ENCODE measurements at places on chromosomes 4 and X.

DNA sequence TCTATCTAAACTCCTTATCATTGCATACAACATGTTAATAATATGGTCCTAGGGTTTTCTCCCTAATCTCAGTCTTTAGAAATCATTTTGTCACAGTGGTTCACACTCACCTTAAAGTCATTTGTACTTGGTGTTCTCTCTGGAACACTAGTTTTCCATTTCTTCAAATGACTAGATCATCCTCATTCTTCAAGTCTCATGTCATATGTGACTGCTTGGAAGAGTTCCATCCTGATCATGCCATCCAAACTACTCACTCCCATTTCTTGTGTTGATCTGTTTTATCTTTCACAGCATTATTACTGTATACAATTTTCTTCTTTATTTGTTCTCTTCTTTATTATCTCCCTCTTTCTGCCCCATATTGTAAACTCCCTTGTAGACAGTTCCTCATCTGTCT, 66.5 kb downstream of the HTR2C start:
- no peak for DNase-seq

DNA sequence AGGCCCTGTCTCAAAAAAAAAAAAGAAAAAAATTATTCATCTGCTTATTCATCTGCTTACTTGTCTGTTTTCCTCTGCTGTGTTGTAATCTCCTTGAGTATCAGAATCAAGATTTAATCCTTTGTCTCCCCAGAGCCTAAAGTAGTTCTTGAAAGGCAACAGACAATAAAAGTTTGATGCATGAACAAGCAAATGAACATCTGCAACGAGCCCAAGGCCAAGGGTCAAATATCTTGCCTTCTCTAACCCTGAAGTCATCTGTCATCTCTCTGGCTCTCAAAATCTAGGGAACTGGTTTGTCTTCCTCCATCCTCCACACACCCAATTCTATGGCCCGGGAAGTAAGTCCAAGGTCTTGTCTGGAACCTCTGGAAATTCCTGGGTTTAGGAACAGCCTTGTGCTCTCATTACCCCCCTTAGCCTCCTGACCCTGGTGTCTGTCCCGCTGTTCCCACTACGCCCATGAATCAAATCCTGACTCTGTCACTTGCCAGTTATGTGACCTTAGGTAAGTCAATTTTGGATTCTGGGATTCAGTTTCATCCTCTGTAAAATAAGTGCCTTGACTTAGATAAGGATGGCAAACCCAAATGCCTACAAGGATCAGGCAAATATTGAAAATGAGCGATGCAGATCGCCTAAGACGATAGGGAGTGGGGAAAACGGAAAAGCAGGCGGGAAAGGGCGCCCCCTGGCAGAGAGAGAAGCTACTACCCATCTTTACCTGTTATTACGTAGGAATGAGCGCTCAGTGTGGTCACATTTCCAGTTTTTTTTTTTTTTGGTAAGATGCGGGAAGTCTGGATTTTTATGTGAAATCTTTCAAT, 102.7 kb upstream of the DHX15 start:
- no peak for DNase-seq

GRCh38 chr4:17092736-17093437, 194.4 kb upstream of the LDB2 start:
- DNase-seq = no peak

GRCh38 chr4:53322696-53323095, 43.2 kb downstream of the SCFD2 start:
- no peak for DNase-seq

- no peak for DNase-seq
These were observed 30.0 kb downstream of the WDR1 start for GRCh38 chr4:10086506-10087120.

GRCh38 chrX:13688384-13688957, 457 bp upstream of the RAB9A start:
- DNase-seq = no peak

DNA sequence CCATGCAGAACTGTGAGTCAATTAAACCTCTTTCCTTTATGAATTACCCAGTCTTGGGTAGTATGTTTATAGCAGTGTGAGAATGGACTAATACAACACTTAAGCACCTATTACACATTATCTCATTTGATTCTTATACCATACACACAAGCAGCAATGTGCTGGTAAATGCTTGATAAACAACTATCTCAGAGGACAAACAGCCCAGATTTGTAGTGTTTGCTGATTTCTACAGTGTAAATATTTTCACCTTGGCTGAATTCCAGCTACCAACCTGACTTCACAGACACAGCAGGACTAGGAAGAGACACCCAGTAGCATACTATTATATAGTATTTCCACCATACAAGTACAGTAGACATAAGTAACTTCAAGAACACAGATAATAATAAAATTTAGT, 406.5 kb upstream of the CNKSR2 start:
- DNase-seq = no peak

GRCh38 chr4:66636349-66636748, 909.0 kb downstream of the CENPC start:
- DNase-seq = no peak

DNA sequence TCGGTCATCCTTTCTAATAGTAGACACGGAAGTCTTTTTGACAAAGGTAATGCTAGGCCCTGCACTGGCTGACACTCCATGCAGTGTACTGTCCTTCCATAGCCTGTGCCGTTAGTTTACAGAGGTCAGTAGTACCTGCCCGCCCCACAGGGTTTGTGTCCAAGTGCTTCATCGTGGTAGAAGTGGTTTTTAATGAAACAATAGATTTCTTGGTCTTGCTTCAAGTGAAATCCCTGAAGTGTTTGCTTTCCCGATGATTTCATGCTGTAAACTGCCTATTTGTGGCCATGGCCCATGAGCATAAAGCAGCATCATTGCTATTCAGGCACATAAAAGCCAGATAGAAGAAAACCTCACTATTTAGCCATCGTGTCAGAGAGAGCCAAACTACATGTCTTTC, 139.3 kb downstream of the GPR143 start:
- no peak for DNase-seq

DNA sequence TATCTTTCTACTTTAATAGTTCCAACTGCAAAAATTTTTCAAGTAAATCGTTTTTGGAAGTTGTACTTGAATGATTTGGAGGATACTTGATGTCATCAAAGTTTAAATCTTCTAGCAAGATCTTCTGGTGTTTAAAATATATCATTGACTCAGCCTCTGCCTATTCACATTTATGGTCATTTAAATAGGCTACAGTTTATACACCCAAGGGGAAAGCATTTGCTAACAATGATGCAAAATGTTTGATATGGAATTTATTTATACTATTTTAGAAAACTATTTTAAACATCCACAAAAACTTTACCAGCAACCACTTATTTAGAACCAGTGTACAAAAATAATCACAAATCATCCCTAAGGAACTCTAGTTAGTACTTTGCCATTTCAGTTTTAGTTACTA, 123.3 kb upstream of the STIM2 start:
- no peak for DNase-seq

GRCh38 chr4:101346351-101347266, 717 bp downstream of the PPP3CA start:
- peak; percentile 31 for DNase-seq

- DNase-seq = no peak
These were observed 250.6 kb downstream of the SNCA start for GRCh38 chr4:89586318-89586717.

DNA sequence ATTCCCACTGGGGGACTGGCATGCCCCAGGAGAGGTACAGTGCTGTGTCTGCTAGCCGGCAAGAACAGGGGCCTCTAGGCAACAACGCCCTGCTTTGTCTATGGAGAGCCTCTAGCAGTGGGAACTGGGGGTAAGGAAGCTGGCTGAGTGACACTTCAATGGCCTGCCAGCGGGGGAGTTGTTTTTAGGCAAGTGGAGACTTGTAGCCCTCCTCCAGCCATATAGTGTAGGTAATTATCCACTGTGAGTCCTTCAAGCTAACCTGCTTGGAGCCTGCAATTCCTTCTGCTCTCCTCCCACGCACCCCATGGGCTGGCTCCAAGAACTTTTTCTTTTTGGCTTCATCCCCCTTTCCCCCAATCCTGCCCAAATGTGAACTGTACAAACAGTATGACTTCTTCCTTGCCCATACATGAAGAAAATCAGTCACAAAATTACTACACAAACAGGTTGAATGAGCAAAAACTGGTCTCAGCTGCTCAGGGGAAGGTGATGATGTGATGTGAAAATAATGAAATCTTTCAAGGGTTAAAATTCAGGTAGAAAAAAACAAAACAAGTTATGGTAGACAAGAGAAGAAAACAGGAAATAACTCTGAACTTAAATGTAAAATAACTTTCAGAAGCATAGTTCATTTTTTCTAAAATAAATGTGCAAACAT, 33.1 kb downstream of the LEF1 start:
- no peak for DNase-seq

Data from NCI-H226 (cell line).